Naive thymus-derived CD8-positive, alpha-beta T cell (primary cell): ENCODE measurements at places on chromosomes 7 and 10.

- peak; percentile 79 for DNase-seq
Observed at GRCh38 chr10:22714479-22715289, at the start of gene PIP4K2A. Gene PIP4K2A (minus strand): TSS chr10:22714578. CDS start chr10:22714326, 252 bp downstream.

DNA sequence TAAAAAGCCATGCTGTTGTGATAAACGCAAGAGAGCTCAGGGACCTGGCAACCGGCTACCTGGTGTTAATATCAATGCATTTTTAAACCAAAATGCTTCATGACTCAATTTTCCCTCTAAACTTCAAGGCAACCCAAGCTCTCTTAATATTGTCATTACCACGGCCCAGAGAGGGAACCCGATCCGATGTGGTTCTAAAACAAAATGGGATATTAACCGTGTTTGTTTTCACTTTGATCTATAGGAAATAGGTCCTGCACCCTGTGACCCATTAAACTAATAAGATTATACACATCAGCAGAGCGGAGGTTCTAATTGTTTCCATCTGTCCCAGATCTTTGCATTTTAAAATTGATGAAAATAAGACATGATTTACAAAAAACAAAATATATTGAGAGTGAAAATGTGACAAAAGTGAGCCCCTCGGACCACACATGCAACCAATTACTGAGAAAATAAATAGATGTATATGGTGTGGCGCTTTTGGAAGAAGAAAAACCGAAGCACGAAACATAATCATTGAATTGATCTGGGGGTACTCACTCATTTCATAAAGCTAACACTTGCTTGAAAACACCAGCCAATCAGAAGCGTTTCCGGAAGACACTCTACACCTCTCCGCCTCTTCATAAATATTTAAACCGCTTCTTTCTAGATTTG is 290.3 kb upstream of the NFE2L3 start:
- DNase-seq, result no peak

DNA sequence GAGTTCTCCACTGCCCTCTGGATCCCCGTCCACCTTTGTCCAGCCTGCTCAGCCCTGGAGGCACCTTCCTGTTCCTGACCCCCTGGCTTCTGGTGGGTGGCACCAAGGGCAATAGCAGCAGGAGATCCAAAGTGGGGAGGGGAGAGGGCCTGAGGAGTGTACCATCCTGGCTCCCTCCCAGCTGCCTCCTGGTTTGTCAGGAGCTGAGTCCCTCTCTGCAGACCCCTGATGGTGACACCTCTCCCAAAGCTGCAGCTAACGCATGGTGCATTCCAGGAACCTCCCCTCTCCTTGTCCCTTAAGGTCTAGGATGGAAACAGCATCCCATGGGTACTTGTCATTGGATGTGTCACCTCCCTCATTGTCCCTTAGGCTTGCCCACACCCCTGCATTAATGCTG is 39.6 kb downstream of the VSTM4 start:
- DNase-seq, result no peak

- no peak for DNase-seq
Observed at GRCh38 chr7:155312633-155313032, 15.0 kb downstream of the INSIG1 start.

DNA sequence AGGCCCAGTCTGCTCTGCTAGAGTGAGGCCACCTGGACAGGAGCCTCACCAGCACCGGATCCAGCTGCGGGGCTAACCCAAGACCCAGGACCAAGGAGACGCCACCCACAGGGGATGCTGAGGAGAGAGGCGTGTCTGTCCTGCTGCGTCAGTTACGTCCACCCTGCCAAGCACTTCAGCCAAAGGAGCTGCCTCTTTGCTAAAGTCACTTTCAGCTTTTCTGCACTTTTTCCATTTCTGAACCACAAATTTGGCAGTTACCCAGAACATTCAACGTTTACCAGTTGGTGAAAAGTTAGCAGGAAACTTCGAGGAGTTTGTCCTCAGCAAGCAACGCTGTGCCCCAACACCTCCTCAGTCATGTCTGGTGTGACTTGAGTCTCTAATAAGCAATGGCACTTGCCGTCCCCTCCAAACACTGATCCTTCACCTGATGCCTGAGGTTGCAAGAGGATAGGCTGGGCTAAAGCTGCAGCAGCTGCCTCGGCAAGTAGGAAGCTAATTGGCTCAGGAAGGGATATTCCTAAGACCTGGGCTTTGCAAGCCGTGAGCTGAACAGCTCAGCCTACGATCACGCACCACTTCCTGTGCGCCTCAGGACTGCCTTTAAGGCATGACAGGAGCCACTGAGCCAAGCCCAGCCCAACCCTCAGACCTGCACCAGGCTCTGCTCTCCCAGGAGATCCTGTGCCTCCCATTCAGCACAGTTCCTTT is 40.1 kb downstream of the KCNH2 start:
- DNase-seq, result no peak

DNA sequence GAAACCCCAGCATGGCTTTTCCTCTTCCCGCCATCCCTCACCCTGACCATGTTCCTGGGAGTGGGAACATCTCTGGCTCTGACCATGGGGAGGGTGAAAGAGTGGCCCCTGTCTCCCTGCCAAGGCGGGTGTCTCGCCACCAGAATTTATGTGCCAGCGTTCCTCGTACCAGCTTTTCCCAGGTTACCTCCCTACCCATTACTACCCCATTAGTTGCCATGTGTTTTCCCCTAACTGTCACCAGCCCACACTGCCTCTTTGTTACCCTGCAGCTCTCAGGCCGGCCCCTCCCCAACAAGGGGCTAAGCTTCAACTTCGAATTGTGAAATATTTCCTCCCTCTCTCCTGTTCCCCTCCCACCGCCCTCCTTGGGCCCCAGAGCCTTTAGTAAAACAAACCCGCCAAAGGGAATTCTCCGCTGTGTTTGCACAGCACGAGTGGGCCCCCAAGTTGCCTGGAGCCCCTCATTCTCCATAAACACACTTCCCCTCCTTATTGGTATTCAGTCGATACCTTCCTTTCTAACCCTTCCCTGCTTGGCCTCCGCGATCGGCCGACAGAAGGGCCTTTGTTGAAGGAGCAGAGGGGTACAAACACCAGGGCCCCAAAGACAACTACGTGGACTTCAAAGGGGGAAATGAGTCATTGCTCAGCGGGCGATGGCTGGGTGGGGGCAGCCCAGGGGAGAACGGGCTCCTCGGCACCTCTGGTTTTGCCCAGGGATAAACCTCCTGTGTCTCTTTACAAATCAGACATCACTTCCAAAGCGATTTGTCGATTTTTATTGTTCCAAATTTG is 45.5 kb downstream of the SLIT1 start:
- DNase-seq, result no peak

- DNase-seq, result no peak
Observed at GRCh38 chr10:16408379-16408778, 28.4 kb upstream of the PTER start.

DNA sequence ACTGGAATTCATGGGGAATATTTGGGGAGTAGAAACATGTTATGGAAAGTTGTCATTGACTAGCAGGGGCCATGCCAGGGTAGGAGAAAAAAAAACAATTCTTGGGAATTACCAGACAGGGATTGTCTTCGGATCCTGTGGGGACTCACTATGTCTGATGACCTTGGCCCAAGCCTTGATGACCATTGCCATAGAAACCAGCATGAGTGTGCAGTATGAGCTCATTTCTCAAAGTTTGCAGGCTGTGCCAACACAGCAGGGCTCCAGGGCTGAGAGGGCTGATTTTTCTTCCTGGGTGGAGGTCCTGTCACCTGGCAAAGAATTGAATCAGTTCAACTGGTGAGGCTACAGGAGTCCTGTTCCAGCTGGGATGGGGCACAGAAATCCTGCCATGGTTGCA is 198.3 kb downstream of the ADRA2A start:
- no peak for DNase-seq
